ENCODE measurements at places on chromosomes 5 and 9.

DNA sequence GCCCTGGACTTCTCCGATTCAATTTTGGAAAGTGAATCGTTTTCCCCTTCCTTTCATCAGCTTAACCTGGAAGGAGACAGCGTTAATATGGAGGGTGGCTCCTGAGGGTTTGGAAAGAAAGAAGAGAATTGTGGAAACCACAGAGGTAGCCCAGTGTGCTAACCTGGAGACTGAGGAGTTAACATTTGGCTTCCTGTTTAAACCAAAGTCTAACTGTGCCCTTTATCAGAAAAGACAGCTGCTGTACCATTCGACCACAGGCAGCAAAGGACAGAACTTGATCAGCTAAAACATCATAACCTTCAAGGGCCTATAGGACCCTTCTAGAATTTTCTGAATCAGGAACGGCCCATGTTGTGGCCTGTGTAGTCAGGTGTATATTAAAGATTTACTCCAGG, 735 bp downstream of the IDNK start:
- no peak for DNase-seq

DNA sequence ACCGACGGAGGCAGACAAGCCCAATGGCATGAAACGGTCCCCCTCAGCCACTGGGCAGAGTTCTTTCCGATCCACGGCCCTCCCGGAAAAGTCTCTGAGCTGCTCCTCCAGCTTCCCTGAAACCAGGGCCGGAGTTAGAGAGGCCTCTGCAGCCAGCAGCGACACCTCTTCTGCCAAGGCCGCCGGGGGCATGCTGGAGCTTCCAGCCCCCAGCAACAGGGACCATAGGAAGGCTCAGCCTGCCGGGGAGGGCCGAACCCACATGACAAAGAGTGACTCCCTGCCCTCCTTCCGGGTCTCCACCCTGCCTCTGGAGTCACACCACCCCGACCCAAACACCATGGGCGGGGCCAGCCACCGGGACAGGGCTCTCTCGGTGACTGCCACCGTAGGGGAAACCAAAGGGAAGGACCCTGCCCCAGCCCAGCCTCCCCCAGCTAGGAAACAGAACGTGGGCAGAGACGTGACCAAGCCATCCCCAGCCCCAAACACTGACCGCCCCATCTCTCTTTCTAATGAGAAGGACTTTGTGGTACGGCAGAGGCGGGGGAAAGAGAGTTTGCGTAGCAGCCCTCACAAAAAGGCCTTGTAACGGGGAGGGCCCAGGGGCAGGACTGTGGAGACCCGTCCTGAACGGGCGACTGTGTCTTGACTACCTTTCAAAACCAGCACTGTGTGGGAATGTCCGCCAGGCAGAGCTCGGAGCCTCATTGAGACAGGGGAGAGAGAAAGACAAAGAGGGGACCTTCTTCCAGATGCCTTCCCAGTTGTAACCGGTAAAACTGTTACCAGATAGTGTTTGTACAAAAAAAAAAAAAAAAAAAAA, 29.9 kb downstream of the CD180 start:
- no peak for DNase-seq

GRCh38 chr5:144697847-144698262, 527.2 kb downstream of the KCTD16 start:
- no peak for DNase-seq

DNA sequence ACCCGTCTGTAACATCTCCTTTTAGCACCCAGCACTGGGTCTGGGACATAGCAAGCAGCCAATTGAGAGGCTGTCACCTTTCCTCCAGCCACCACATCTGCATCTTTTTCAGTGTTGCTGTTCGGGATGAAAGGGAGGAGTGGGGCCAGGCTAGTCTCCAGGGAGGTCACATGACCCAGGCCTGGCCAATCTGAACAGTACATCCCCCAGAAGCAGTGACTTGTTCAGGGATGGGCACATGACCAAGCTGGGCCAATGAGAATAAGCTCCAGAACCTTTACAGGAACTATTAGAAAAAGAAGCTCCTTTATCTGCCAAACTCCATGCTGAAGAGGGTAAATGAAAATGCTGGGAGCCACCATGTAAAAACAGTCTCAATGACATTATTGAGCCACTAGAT, 359.0 kb downstream of the SLIT3 start:
- DNase-seq, result no peak

DNA sequence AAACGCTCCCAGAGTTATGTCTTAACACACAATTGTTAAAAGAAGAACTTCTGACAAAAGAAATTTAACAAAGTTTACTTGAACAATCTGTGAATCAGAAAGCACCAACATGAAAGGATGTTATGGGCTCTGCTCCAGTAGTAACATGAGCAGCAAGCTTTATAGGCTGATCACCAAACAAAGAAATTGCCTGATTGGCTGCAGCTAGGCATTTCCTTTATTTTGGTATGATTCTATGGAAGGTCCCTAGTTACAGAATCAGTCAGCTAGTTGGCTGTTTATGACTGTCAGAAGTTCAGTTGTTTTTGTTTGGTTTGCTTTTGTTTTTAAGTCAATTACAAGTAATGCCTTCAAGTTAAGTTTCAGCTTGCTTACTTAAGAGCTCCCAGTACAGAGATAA, 102.4 kb upstream of the SMC2 start:
- DNase-seq, result no peak

DNA sequence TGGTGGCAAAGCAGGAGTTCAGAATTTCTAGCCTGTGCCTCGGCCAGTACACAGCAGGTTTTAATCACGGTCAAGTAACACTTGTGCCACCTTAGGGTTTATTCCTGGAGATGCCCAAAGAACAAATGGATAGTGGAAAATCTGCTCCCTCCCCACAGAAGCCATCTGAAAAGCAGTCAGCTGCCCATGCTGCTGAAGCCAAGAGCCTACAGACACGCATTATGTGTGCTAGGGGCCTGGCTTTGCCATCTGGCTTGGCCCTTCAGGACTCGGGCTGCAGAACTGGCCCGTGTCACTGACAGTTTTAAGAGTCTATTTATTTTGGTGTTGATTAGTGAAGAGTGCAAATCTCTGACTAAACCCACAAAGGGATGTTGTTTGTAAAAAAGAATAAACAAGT, 11.1 kb downstream of the ARSB start:
- no peak for DNase-seq

GRCh38 chr5:125823572-125823971, 599.6 kb upstream of the GRAMD2B start:
- DNase-seq, result no peak
